ENCODE measurements at places on chromosomes 11 and 22. TPM values are rescaled to one million over a fixed set of nuclear protein-coding genes. Genes with fewer than 3 reads are reported as not detected.

DNA sequence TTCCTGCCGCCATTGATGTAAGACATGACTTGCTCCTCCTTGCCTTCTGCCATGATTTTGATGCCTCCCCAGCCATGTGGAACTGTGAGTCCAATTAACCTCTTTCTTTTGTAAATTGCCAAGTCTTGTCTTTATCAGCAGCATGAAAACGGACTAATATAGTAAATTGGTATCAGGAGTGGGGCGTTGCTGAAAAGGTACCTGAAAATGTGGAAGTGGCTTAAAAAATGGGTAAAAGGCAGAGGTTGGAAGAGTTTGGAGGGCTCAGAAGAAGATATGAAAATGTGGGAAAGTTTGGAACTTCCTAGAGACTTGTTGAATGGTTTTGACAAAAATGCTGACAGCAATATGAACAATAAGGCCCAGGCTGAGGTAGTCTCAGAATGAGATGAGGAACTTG lies 89.7 kb downstream of the RSF1 start:
- H3K4me3 ChIP-seq: no peak overlapping the region
- no peak for DNase-seq
- peaks cover 33% of the 10 kb centered on the region for H3K36me3 ChIP-seq
- no peaks in the 10 kb centered on the region for H3K4me1 ChIP-seq

DNA sequence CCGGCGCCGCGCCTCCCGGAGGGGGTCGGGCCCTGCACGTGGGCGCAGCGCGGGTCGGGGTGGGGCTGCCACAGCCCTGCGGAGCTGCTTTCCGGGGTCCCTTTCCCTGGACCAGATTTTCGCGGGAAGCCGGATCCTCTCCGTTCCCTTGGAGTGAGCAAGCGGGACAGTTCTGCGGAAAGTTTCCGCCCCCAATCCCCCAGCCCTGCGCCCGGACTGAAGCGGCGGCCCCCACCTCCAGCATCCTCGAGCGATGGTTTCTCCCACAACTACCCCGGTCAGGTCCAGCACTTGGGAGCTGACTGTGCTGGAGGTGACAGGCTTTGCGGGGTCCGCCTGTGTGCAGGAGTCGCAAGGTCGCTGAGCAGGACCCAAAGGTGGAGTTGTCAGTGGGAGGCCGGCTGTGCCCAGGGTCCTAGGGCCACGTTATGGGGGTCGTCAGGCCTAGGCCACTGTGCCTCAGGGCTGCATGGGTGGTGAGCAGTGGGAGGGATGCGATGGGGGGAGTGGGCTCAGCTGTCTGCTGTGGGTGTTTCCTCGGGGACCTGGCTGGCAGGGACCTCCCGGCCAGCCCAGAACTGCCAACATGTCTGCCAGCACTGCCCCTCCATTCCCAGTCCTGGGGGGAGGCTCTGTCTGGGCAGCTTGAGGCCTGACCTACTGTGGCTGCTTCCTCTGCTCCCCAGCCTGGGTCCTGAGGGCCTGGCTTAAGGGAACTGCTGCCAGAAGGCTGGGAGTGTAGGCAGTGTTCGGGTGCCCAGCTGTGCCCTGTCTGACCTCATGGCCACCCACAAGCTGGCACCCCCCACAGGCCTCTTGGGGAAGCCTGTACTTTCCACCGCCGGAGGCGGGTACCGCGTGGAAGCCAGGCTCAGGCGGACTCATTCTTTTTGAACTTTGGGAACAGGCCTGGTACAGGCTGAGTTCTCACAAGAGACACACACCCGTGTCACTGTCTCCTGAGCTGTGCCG lies 726 bp downstream of the ST3GAL4 start:
- peak overlapping the region; percentile 54 for H3K27ac ChIP-seq
- peak overlapping the region; percentile 63 for H3K4me3 ChIP-seq
- H3K36me3 ChIP-seq: no peaks in the 10 kb centered on the region
- no peak for DNase-seq
- no peaks in the 10 kb centered on the region for H3K27me3 ChIP-seq

GRCh38 chr22:47783433-47784366 lies 1021.2 kb downstream of the TBC1D22A start:
- no peaks in the 10 kb centered on the region for H3K4me1 ChIP-seq
- no peak overlapping the region for H3K27ac ChIP-seq
- no peak overlapping the region for H3K4me3 ChIP-seq
- peaks cover 62% of the 10 kb centered on the region for H3K27me3 ChIP-seq

DNA sequence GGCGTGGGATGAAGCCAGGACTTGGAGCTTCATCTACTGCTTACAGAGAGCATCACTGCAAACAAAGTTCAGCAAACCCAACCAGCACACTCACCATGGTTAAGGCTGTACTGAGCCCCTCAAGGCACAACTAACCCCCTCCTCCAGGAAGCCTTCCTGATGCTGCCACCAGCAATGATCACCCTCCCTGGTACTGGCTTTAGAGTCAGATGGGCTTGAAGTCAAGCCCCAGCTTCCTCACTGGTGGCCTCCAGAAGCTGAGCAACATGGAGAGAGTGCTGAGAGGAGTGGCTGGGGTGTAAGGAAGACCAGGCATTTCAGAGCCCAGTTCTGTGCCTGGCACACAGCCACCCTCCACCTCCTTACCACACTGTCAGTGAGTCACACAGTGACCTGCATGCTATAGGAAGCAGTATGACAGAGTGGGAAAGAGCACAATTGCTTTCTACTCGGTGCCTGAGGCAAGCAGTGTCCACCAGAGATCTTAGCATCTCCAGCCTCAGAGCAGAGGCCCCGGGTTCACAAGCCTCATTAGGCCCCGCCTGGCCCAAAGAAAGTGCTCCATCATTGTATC lies 24.7 kb upstream of the BAIAP2L2 start:
- DNase-seq: no peak
- H3K36me3 ChIP-seq: no peaks in the 10 kb centered on the region
- no peaks in the 10 kb centered on the region for H3K27me3 ChIP-seq

GRCh38 chr22:29598684-29599020 lies 4.8 kb upstream of the NF2 start:
- H3K36me3 ChIP-seq: no peaks in the 10 kb centered on the region
- no peak overlapping the region for H3K4me3 ChIP-seq
- H3K27ac ChIP-seq: no peak overlapping the region
- peaks cover 6% of the 10 kb centered on the region for H3K4me1 ChIP-seq
- H3K27me3 ChIP-seq: no peaks in the 10 kb centered on the region
- no peak for DNase-seq

MUC5AC gene
- 0.37 TPM for total RNA-seq

DNA sequence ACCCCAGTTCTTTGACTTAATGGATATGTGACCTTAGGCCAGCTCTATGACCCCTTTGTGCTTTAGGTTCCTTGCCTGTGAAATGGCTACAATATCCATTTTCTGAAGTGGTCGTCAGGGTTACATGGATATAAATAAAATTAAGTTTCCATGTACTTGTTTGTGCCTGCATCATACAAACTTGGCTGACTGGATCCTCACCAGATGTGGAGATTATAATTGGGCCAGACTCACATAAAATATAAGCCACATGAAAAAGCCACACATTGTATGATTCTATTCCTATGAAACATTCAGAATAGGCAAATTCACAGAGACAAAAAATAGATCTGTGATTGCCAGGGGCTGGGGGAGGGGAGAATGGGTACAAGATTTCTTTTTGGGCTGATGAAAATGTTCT lies 100.9 kb upstream of the USP47 start:
- H3K27me3 ChIP-seq: no peaks in the 10 kb centered on the region
- no peaks in the 10 kb centered on the region for H3K36me3 ChIP-seq
- no peak overlapping the region for H3K27ac ChIP-seq
- H3K4me3 ChIP-seq: no peak overlapping the region
- no peak for DNase-seq
- H3K4me1 ChIP-seq: no peaks in the 10 kb centered on the region

- H3K4me1 ChIP-seq: no peaks in the 10 kb centered on the region
- H3K27me3 ChIP-seq: no peaks in the 10 kb centered on the region
- H3K4me3 ChIP-seq: no peak overlapping the region
- H3K36me3 ChIP-seq: peaks cover 83% of the 10 kb centered on the region
- DNase-seq: no peak
Measured at GRCh38 chr11:78216021-78216420, 27.3 kb downstream of the USP35 start.

PATL1 gene
- 42.6 TPM for total RNA-seq

SMARCB1 gene
- 80.5 TPM for total RNA-seq

DNA sequence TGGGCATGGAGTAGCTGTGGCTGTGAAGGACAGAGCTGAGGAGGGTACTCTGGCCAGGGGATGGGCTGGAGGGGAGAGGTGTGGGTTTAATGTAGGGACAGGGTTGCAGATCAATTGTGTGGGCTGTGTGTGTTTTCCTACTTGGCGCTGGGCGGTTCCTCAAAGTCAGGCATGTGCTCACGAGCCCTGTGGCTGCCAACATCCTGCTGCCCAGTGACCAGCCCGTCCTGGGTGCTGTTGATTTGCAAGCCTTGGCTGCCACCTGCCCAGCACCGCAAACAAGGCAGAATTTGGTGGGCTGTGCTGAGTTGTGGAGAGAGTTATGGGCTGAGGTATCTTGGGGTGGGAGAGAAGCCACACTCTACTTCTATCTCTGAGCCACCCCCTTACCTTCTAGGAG lies 69.2 kb downstream of the SCN3B start:
- H3K27me3 ChIP-seq: no peaks in the 10 kb centered on the region
- DNase-seq: no peak

GRCh38 chr22:46150655-46151477 lies 540 bp downstream of the PPARA start:
- H3K36me3 ChIP-seq: no peaks in the 10 kb centered on the region
- no peak for DNase-seq
- peak overlapping the region; percentile 68 for H3K4me3 ChIP-seq
- peak overlapping the region; percentile 64 for H3K27ac ChIP-seq
- H3K27me3 ChIP-seq: no peaks in the 10 kb centered on the region

GRCh38 chr22:35752006-35752862 lies 34.6 kb downstream of the APOL5 start:
- no peak for DNase-seq
- H3K36me3 ChIP-seq: no peaks in the 10 kb centered on the region
- H3K4me3 ChIP-seq: no peak overlapping the region
- H3K27me3 ChIP-seq: no peaks in the 10 kb centered on the region
- H3K27ac ChIP-seq: peak overlapping the region; percentile 13

GRCh38 chr11:64570341-64570740 lies 20.7 kb upstream of the SLC22A12 start:
- H3K4me1 ChIP-seq: no peaks in the 10 kb centered on the region
- DNase-seq: no peak
- H3K36me3 ChIP-seq: no peaks in the 10 kb centered on the region
- no peak overlapping the region for H3K4me3 ChIP-seq
- no peak overlapping the region for H3K27ac ChIP-seq

GRCh38 chr11:803770-804598 lies 1.0 kb downstream of the PIDD1 start:
- H3K4me3 ChIP-seq: peak overlapping the region; percentile 68
- H3K27me3 ChIP-seq: no peaks in the 10 kb centered on the region
- peaks cover 21% of the 10 kb centered on the region for H3K4me1 ChIP-seq
- no peak for DNase-seq
- peak overlapping the region; percentile 83 for H3K27ac ChIP-seq
- no peaks in the 10 kb centered on the region for H3K36me3 ChIP-seq

DNA sequence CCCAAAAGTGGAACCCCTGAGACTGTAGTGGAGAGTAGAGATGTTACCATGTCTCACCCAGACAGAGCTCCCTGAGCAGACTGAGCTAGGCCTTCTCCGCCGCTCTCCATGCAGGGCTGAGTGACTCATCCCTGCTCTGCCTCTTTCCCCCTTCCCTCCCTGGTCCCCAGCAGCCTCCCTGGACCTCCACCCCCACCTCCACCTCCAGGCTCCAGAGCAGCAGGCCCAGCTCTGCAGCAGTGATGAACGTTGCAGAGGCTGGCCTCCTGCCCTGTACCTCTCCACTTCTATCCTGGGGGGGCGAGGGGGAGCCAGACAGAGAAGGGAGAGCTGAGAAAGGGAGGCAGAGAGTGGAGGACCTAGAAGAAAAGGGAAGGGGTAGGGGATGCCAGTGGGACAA lies 19.3 kb upstream of the ARAP1 start:
- DNase-seq: no peak
- no peak overlapping the region for H3K4me3 ChIP-seq
- no peaks in the 10 kb centered on the region for H3K27me3 ChIP-seq
- H3K27ac ChIP-seq: no peak overlapping the region
- H3K4me1 ChIP-seq: peaks cover 15% of the 10 kb centered on the region
